ENCODE measurements at places on chromosomes 16 and 17. TPM values are rescaled to one million over a fixed set of nuclear protein-coding genes. Genes with fewer than 3 reads are reported as not detected.

DNA sequence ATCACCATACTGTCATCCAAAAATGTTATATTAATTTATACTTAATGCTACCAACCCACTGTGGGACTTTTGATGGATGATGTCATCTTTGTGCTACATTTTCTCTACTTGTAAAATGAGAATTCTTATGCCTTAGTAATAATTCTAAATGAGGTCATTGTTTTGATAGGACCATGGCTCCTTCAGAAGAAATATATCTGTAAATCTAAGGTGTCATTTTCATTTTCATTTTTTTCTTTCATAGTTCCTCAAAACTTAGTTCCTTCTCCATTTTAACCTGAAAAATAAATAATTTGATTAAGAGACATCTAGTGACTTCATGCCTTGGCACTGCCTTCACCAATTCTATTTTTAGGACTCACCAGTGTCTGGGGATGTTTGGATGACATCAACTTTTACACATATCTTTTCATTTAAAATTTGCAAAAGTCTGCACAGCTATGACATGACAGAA is 48.7 kb downstream of the GPRC5B start:
- no peaks in the 10 kb centered on the region for H3K27me3 ChIP-seq
- no peak for DNase-seq
- no peaks in the 10 kb centered on the region for H3K36me3 ChIP-seq
- no peaks in the 10 kb centered on the region for H3K4me1 ChIP-seq
- H3K27ac ChIP-seq = no peak overlapping the region

DNA sequence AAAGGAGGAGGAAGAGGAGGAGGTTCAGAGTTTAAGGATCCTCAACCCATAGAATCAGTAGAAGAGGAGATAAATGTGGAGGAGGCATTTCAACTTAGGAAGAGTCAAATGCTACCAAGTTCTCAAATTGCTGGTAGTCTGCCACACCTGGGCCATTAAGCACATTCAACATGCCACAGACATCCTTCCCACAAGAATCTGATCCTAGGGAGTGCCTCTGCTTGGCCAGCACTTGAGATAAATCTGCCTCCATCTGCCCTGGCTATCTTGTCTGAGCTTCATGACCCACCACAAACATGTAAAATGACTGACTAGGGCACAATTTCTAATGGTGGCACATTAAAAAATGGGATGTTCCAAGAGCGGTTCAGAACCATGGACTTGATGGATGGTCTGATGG is 37.3 kb upstream of the AXIN2 start:
- peaks cover 18% of the 10 kb centered on the region for H3K4me1 ChIP-seq
- DNase-seq = no peak
- no peak overlapping the region for H3K4me3 ChIP-seq
- H3K36me3 ChIP-seq = no peaks in the 10 kb centered on the region
- H3K27ac ChIP-seq = no peak overlapping the region

DNA sequence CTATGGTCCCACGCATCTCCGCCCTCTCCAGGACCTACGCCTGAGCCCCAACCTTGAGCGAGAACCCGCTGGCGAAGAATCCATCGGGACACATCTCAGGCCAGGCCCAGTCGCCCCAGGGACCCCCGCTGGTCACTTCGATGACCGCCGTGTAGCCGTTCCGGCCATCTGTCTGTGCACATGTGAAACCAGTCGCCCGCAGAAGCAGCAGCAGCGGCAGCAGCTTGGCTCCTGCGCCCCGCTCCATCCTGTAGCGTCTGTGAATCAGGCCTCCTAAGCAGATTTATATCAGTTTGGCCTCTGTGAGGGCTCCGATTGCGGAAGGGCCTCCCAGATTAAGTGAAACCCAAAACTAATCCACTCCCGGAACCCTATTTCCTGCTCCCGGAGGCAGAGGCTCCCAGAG is at the start of gene VMO1:
Gene VMO1 (minus strand): TSS at position 259 of the 406 bp plus-strand sequence. CDS start 12 bp downstream, at position 247.
- H3K27ac ChIP-seq = peak within 1 kb of the TSS; percentile 86
- no peaks in the 10 kb centered on the region for H3K36me3 ChIP-seq
- DNase-seq = no peak
- H3K4me3 ChIP-seq = no peak within 1 kb of the TSS
- no peaks in the 10 kb centered on the region for H3K27me3 ChIP-seq

DNA sequence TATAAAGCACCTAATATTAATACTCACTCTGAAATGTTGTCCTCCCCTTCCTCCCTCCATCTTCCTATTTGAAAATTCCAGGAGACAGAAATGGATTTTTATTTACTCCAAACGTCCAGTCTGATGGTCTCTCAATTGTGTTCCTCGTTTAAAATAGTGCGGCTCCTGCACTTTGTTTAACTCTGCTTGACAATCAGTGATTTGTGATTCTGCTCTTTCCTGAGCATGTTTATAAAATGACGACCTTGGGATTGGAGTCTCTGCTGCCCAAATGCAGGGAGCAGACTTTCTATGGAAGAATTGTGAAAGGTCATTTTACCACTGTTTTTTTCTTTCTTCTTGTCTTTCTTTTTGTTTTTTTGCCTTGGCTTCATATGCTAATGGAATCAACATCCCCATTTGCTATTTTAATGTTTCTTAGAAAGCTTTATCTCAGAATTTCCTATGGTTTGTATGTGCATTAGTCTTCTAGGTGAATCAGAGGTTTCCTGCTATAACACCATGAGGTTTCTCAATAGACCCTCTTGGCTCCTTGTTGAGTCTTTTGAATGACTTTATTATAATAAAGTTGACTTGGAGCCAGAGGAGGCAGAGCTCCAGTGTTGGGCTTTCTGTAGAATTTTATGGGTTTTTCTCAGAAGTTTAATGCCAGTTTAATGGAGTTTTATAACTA is 376.5 kb downstream of the CDH11 start:
- H3K27ac ChIP-seq = no peak overlapping the region
- no peaks in the 10 kb centered on the region for H3K4me1 ChIP-seq
- no peak overlapping the region for H3K4me3 ChIP-seq
- H3K27me3 ChIP-seq = no peaks in the 10 kb centered on the region
- no peak for DNase-seq

DNA sequence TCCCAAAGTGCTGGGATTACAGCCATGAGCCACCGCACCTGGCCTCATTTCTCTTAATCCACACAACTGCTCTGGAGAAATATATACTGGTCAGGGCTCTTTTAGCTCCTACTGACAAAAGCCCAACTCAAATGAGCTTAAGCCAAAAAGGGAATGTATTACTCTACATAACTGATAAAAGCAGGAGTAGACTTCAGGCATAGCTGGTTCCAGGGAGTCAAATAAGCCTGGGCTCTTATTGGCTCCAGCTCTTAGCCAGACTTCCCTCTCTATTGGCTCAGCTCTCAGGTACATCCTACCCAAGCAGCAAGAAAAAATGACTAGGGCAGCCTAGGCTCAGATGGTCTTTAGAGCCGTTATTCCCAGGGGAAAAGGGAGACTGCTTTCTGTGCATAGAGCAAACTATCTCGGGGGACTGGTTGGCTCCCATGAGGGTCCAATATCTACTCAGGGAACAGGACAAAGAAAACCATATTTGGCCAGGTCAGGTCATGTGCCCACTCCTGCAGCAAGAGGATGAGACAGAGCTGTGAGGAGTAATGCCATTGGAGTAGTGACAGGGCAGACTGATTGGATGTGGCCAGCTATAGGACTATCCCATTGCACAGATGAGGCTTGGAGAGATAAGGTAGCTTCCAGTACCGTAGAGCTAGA is 21.2 kb downstream of the TBX2 start:
- no peaks in the 10 kb centered on the region for H3K27me3 ChIP-seq
- no peak overlapping the region for H3K4me3 ChIP-seq
- H3K27ac ChIP-seq = no peak overlapping the region

DNA sequence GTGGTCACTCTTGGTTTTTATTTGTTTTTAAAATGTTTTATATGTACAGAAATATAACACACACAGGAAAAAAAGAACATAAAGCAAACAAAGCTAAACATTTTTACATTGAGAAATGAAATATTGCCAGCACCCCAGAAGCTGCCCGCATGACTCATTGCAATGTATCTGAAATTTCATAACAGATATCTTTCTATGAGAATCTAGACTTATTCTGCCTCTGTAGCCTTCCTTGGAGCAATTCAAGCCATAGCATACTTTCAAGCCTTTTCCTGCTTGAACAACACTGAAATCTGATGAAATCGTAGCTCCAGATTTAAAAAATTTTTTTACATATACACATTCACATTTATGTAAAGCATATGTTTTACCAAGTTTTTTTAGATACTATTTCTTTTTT is 86.9 kb downstream of the RBBP6 start:
- H3K27ac ChIP-seq = no peak overlapping the region
- no peaks in the 10 kb centered on the region for H3K27me3 ChIP-seq
- H3K4me3 ChIP-seq = no peak overlapping the region
- no peaks in the 10 kb centered on the region for H3K4me1 ChIP-seq
- no peaks in the 10 kb centered on the region for H3K36me3 ChIP-seq
- DNase-seq = no peak

DNA sequence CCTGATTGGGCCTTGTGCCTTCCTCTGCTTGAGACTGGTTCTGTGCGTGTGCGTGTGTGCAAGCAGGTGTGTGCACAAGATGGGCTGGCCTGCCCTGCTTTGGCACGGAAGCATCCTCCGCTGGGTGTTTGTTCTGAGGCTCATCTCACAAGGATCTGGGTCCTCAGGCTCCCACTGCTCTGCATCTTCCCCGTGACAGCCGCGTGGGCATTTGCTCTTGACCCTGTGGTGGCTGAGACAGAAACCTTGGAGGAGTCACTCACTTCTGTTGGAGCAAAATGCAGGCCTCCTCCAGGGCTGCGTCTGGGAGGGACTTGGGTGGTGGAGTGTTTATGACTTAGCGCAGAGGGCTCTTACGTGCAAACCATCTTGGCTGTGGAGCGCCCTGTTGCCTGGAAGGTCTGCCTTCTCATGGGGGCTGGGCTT is 119.2 kb downstream of the RPTOR start:
- no peak for DNase-seq
- H3K36me3 ChIP-seq = no peaks in the 10 kb centered on the region
- no peak overlapping the region for H3K27ac ChIP-seq
- H3K4me1 ChIP-seq = peaks cover 14% of the 10 kb centered on the region
- no peaks in the 10 kb centered on the region for H3K27me3 ChIP-seq

DNA sequence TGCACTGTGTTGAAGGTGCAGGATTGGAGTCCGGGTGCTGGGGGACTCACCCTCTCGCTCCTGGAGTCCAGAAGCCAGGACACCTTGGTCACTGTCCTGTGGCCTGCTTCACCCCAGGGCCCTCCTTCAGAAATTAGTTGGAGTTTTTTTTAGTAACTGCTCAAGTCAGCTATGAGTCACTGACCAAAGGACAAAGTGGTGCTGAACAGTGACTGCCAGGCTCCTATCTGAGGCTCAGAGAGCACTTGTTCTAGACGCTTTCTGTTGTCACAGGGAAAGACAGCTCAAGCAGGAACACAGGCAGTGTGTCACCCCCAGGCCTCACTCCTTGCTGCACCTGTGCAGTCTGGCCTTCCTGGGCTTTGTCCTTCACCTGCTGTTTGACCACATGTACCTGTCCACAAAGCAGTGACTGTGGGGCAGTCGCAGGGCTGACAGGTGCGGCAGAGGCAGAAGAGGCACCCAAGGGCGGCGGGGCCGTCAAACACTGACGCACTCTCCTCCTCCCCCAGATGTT is 4.1 kb upstream of the FAAP100 start:
- H3K4me1 ChIP-seq = peaks cover 18% of the 10 kb centered on the region
- DNase-seq = peak; percentile 51
- H3K27me3 ChIP-seq = no peaks in the 10 kb centered on the region
- no peaks in the 10 kb centered on the region for H3K36me3 ChIP-seq
- H3K27ac ChIP-seq = peak overlapping the region; percentile 59

DNA sequence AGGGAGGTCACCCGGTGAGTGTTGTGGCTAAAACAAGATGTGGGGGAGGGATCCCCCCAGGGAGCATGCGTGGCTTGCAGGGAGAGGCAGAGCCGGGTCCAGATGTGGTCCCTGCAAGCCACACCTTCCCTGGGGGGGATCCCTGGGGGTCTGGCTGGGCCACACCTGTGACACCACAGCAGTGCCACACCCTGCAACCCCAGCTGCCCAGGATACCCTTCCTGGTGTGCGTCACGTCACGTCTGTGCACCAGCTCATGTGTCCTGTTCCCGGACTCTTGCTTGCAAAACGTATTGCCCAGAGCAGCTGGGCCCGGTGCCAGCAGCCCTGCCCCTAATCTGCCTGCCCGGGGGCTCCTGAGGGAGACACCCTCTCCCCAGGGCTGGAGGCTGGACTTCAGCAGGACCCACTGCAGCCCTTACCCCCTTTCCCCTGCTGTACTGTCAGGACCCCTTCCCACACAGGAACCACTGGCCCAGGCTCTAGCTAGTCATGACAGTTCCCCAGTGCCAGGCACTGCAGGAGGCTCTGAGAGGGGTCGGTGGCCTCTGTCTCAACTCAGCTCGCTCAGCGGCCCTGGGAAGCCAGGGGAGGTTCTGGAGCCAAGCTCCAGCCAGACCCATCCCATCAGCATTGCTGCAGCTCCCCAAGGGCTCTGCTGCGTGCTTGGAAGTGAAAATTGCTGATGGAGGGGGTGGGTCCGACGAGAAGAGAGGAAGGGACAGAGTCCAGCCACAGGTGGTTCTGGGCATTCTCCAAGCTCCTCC is 25.8 kb upstream of the ACSF3 start:
- H3K27me3 ChIP-seq = no peaks in the 10 kb centered on the region
- no peak for DNase-seq
- no peaks in the 10 kb centered on the region for H3K4me1 ChIP-seq
- no peaks in the 10 kb centered on the region for H3K36me3 ChIP-seq
- H3K4me3 ChIP-seq = no peak overlapping the region

DNA sequence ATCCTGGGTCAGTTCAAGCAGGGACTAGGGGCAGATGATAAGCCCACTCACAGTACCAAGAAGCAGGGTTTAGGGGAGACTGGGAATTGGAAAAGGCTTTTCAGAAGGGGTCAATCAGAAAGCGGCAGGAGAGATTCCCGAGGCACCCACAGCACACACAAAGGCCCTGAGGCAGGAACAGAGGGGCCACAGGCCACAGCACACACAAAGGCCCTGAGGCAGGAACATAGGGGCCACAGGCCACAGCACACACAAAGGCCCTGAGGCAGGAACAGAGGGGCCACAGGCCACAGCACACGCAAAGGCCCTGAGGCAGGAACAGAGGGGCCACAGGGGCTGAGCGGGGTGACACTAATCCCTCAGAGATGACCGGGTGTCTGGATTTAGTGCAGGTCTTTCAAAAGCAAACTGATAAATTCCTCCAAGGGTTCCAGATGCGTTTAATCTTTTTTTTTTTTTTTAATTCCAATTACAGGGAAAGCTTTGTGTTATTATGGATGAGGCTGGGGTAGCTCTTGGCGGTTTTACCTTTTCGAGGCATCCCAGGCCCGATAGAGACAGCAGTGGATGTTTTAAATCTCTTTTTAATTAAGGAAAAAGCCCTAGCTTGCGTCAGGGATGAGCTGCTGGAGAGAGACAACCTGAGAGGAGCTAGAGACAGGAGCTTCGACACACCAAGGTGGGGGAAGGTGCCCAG is 31.0 kb upstream of the GINS2 start:
- no peak for DNase-seq
- no peaks in the 10 kb centered on the region for H3K36me3 ChIP-seq
- no peak overlapping the region for H3K4me3 ChIP-seq
- H3K4me1 ChIP-seq = peaks cover 9% of the 10 kb centered on the region
- H3K27ac ChIP-seq = no peak overlapping the region

Gene CTRB1
- total RNA-seq = not detected

Gene CDH3
- total RNA-seq = 144 TPM

Gene PRSS27
- total RNA-seq = 0.72 TPM

Gene SHISA6
- 23.4 TPM for total RNA-seq

Gene MARCHF10
- not detected for total RNA-seq

Gene TMEM95
- total RNA-seq = not detected
